ENCODE measurements at places on chromosomes 4 and X.

- DNase-seq, result peak; percentile 52
Observed at GRCh38 chrX:15143050-15143824, 126.6 kb downstream of the ASB9 start.

DNA sequence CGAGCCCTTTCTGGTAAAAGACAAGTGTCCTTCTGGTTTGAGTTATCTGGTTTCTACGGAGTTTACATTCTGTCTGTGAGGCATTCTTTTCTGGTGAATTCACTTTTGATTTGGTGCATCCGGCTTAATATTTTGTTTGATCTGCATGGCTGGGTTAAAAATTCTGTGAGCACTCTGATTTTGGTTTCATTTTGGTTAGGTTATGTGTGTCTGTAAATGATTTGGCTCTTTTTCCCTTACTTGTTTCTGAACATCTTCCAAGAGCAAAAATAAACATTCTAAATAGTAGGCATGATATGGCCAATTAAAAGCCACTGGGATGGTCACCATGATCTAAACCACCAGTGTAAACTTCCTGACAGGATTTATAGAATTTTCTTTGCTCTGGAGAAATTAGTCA is 85.7 kb upstream of the PTPN13 start:
- DNase-seq, result no peak

DNA sequence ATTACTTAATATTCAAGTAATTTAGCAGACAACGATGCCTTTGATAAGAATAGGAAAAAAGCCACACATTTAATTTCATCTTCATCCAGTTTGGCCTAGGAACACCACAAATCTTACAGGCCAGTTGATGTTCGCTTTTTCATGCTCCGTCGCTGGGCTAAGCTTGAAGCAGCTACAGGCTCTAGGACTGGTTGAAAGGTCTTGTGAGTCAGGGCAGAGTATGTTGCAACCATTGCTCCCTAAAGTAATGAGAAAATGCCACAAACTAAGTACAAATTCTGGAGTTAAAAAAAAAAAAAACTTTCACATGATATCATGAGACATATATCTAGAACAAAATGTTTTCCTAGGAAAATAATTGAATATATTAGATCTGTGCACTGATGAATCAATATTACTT is 123.8 kb downstream of the RPS6KA6 start:
- no peak for DNase-seq

DNA sequence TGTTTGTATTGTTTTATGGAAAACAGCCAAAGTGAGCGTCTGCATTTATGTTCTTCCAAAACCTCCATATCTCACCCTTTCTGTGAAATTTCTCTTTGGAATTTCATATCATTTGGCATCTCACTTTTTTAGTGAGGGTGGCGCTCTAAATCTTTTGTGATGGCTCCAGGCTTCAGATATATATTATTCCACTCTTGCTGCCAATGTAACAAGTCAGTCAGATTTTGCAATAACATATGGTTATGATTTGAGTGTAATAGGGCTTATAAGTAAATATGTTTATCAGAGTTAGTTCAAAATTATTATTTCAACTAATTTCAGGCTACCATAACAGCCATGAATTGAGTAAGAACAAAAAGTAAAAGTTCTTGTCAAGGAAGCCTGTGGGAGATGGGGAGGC is 314.7 kb downstream of the PDGFC start:
- DNase-seq, result no peak

- DNase-seq, result peak; percentile 41
Observed at GRCh38 chr4:77433418-77433733, 172.2 kb upstream of the CXCL13 start.

DNA sequence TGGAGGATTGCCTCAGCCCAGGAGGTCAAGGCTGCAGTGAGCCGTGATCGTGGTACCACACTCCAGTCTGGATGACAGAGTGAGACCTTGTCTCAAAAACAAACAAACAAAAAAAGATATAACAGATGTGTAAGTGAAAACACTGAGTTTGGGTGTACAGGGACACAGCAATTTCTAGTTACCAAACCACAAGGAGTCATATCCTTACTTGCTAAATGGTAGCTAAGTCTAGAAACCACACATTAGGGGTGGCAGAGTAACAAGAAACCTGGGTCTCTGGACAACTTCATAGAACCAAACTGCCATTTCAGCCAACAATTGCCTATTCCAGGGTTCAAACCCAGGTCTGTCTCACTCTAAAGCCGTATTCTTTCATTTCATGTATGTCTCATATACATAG is 20.8 kb downstream of the PPEF2 start:
- DNase-seq, result no peak

- DNase-seq, result no peak
Observed at GRCh38 chr4:97349468-97350186, 793.6 kb downstream of the STPG2 start.

DNA sequence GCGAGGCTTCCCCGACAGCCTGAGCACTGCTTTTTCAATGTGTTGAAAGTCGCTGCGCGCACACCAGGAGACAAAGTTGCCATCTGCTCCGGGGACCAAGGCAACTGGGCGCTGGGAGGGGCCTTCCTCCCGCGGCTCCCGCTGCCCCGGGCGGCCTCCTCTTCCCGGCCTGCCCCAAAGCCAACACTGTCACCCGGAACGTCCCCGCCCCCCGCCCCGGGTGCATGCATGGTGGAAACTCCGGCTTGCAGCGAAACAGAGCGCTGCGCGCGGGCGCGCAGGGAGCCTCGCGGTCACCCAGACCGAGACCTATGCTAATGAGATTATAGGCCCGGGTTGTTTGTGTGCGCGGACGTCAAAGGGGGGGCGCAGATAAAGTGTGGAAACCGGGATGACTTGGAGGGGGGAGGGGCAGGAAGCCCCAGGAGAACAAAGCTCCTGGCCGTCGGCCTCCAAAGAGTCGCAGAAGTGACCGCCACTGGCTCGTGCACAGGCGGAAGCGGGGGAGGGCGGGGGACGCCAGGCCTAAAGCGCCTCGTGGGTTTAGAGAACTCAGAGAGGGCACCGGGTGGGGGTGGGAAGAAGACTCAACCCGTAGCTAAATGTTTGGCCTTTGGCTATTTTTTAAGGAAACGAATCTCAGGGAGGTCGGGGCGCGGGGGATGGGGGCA is 88.8 kb downstream of the BCOR start:
- no peak for DNase-seq

- no peak for DNase-seq
Observed at GRCh38 chrX:24173115-24173847, 23.8 kb downstream of the ZFX start.

DNA sequence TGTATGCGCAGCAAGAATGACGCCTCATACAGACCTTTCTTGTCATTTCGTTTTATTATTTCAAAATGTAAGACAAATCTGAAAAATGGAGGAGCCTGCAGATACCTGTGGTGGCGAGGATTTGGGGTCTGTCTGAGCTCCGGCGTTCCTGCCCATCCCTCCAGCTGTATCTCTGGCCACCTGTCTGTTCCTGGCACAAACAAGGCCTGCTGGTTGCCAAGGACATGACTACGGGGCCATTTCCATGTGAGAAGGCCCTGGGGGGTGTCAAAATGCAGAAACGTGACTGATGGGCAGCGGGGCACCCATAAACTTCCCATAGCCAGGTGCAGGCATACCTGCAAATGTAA is 591 bp upstream of the TSPAN7 start:
- no peak for DNase-seq

DNA sequence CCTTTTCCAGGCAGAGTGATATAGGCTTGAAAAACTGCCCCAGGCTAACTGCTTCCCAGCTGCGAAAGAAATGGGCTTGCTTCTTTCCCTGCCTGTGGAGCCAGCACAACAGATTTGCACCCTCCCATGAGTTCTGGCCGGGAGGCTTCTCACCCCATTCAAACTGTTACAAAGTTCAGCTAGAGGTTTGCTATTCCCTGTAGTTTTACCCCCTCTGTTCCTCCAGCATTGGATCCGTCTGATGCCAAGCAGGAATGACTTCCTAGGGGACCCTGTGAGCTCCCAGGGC is 87.6 kb upstream of the NDST4 start:
- DNase-seq, result no peak

DNA sequence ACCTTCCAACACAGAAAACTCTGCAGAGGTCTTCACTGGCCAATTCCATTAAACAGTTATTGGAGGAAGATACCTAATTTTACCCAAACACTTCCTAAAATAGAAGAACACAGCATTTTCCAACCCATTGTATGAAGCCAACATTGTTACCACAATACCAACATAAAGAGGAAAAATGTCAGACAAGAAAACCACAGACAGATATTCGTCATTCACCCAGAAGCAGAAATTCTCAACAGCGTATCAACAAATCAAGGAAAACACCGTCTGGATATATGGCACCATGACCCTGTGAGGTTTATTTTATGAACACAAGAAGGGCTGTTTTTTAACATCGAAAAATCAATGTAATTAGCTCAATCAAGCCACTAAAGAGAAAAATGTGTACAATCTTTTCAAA is 255.6 kb downstream of the ASMT start:
- no peak for DNase-seq

GRCh38 chrX:139025816-139026215 is 314.3 kb upstream of the FGF13 start:
- DNase-seq, result no peak

- DNase-seq, result no peak
Observed at GRCh38 chrX:120282697-120283096, 28.6 kb downstream of the TMEM255A start.

DNA sequence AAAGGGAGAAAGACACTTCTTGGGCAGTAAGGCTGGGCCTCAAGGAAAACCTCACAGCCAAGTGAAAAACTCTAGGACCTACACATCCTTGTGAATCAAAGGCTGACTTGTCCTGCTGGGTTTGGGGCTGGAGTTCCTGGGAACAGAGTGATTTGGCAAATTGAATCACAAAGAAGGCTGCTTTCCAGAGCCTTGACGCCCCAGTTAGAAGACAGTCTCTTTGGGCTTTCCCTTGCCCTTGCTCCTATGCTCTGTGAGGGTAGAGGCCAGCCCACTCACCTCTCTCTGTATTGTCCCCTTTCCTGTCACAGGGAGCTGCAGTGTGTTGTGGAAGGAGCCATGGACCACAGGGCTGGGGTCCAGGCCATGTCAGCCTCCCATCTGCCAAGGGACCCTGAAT is 9.6 kb downstream of the AMER1 start:
- no peak for DNase-seq

DNA sequence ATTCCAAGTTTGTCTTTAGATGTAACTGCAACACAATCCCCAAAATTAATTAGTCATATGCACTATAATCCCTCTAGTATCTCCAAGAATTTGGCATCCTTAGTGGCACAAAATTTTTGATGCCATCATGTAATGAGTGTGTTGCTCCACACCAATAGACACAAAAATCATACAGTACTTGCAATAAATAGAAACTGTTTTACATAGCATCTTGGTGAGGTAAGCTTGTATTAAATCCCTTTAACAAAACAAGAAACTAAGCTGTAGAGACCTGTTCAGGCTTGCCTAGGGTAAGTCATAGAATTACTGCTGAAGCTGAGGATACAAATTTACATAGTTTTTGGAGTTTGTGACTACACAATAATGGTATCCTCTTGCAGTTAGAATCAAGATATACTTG is 64.5 kb upstream of the PRSS12 start:
- DNase-seq, result no peak

GRCh38 chr4:152605641-152606335 is 69.9 kb upstream of the FBXW7 start:
- no peak for DNase-seq

- no peak for DNase-seq
Observed at GRCh38 chr4:71456841-71457240, 118.0 kb downstream of the SLC4A4 start.

DNA sequence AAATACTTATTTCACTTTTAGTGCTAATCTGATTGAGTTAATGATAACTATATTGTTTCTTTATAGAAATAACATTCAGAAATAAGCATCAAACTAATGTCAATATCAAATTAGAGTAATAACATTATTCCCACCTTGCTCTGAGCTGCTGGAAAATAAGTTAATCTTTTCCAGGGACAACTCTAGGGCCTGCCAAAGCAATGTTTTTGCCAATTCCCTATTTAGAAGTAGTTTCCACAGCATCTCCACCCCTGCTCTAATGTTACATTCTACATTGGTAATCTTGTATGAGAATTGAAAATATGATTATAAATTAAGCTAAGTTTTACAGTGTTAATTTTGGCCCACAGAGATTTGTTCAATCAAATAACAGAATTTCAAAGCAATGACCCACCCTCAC is 68.3 kb downstream of the REELD1 start:
- DNase-seq, result no peak

- no peak for DNase-seq
Observed at GRCh38 chrX:76202471-76202870, 29.6 kb downstream of the PBDC1 start.

DNA sequence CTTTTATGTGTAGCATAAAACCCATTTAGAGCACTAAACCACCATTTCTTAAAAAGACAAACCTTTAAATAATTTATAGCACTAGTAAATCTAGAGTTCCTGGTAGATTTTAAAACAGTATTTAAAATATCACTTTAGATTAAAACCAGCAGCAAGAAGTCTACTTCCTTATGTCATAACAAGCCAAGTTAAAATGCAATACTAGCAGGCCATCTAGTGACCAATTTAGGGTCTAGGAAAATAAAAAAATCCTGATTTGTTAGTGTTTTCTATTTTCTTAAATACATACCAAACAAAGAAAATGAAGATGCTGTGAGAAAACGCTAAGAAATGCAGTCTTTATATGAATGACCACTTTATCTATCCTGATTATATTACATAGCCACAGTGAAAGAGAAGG is 53.9 kb downstream of the PAPSS1 start:
- DNase-seq, result no peak
